Anterior cingulate cortex (tissue), 58 donors: ENCODE measurements at places on chromosomes 13 and 19.

GRCh38 chr19:1411255-1412191 is 4.1 kb downstream of the DAZAP1 start:
- peak; percentile 97 for DNase-seq

DNA sequence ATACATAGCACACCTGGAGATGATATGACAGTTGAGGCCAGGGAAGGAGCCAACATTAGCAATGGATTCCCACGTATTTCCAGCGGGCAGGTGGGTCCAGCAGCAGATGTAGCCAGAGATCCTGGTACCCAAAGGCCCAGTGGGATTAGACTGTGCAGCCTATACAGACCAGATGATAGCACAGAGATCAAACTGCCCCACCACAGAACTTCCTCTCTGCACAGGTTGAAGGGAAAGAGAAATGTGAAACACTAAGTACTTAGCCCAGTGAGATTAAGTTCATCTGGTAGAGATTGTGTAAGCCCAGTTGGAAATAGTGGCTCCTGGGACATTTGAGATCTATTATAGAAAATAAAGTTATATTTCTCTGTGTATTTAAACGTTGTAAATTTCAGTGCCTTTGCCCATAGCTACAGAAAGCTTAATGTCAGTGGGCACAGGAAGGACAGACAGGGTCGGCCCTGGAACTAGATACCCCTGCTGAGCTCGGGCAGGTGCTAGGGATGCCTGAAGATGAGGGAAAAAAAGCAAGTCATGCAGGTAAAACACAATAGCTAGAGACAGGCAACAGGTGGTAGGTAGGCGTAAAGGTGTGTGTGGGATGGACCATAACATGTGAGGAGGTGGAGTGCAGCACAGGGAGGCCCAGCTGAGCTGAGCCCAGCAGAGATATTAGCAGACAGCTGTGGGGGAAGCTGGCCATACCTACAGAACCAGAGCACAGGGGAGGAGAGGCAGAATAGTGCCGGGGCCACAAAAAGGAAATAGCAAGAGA is 27.3 kb upstream of the SPATA13 start:
- DNase-seq: no peak

DNA sequence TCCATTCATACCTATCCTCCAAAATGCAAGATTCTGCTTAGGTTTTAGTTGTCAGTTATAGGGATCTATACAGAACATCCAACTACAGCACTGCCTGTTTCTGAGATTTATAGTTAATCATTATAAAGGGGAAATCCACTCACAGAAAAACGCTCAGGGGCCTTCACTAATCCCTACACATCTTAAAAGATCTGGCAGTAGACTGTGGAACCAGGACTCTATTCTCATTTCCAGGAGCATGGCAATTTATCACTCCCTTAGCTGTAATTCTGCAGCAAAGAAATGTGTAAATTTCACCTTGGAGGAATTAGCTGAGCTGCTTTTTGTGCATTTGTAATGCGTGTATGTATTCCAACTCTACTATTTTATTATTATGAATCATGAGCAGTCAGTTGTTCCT is 1128.1 kb upstream of the PRR20A start:
- DNase-seq: no peak

DNA sequence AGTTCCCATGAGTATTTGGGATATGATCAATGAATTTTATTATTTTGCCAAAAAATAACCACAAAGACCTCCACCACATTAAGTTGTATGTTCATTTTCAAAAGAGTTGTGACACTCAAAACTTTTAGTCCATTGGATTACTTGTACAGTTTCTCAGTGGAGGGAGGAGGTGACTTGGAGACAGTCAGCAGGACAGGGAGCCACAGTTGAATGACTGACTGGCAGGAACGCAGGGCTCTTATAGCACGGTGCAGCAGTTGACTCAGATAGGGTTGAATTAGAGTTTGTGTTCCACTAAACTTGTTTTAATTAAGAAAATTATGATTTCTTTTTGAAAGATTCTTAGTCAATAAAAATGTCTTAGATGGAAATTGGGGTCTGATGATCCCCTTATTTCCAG is 42.5 kb downstream of the TNFRSF19 start:
- no peak for DNase-seq

- no peak for DNase-seq
Observed at GRCh38 chr13:27236478-27236877, 14.9 kb upstream of the RPL21 start.

DNA sequence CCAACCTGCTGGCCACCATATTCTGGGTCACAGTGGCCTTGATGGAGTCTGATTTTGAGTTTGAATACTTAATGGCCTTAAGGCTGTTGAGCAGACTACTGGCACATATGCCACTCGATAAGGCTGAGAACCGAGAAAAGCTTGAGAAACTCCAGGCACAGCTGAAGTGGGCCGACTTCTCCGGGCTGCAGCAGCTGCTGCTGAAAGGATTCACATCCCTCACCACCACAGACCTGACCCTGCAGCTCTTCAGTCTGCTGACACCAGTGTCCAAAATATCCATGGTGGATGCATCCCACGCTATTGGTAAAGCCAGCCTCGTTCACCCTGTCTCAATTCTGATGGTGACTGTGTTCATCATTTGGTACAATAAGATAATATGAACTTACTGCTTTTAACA is 77.5 kb downstream of the ZAR1L start:
- no peak for DNase-seq

GRCh38 chr13:75160984-75161383 is 321.0 kb downstream of the TBC1D4 start:
- no peak for DNase-seq

DNA sequence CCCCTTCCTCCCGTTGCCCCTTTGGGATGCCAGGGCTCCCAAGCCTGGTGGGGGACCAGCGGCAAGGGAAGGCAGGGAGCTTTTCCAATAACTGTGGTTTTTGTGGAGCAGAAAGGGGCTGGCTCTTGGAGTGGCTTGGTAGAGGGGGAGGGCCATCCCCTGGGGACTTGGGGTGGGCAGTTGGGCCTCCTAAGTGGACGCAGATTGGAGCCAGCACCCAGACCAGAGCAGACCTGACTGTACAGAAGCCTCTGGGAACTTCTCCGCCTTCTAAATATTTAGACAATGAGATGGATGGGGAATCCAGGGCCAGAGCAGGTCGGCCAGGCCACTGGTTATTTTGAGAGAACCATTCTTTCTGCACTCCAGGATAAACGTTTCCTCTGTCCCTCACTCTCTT is 4.2 kb downstream of the PTGIR start:
- DNase-seq: no peak

DNA sequence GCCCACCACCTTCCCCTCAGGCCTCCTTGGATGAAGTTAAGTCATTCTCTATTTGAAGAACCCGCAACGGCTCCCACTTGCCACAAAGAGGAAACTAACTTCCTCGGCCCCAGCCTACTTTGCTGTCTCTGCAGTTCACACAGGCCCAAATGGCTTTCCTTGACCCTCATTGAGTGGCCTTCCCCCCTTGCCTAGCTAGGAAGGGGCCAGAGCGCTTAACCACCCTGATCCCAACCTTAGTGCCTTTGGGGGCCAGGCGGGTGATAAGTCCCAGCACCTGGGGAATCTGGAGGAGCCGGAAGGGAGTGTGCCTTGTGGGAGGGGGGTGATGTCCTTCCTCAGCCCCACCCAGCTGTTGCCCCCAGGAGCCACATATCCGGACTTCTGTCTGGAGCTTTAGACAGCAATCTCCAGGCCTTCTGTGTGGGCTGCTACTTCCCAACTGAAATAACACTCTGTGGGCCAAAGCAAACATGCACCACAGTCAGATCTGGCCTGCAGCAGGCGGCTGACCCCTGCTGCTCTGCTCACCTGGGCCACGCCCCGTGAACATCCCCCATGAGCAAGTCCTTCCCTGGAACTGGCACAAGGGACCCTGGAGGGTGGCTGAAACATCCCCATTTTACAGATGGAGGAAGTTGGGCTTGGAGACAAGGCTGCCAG is 10.5 kb downstream of the NECTIN2 start:
- DNase-seq: no peak

DNA sequence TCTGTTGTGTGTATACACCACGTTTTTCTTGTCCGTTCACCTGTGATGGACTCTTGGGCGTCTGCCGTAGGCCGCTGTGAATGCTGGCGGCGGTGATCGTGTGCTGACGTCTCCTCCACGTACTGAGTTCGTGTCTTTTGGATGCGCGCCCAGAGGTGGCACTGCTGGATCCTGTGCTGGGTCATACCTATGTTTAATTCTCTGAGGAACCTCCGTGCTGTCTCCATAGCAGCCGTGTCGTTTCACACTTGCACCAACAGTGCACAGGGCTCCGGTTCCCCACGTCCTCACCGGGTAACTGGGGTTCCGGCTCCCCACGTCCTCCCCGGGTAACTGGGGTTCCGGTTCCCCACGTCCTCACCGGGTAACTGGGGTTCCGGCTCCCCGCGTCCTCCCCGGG is 56.2 kb downstream of the ATP11A start:
- no peak for DNase-seq

GRCh38 chr13:100673376-100673712 is 1.3 kb downstream of the TMTC4 start:
- no peak for DNase-seq

GRCh38 chr13:72622546-72622945 is 104.9 kb downstream of the MZT1 start:
- DNase-seq: no peak

GRCh38 chr19:51122112-51122981 is 2.4 kb upstream of the SIGLEC9 start:
- DNase-seq: no peak

DNA sequence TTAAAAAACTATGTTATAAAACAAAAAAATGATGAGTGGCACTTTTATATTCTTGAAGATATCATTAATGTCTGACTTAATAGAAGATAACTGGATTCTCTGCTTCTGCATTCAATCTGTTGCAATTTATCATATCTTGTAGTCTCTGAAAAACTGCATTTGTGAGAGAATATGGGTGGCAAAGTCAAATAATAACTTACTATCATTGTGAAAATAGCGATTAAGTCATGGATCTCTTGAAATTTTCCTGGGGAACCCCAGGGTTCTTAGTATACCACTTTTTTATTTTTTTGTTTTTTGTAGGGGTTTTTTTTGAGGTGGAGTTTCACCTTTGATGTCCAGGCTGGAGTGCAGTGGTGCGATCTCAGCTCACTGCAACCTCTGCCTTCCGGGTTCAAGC is 127.1 kb downstream of the STOML3 start:
- DNase-seq: no peak

DNA sequence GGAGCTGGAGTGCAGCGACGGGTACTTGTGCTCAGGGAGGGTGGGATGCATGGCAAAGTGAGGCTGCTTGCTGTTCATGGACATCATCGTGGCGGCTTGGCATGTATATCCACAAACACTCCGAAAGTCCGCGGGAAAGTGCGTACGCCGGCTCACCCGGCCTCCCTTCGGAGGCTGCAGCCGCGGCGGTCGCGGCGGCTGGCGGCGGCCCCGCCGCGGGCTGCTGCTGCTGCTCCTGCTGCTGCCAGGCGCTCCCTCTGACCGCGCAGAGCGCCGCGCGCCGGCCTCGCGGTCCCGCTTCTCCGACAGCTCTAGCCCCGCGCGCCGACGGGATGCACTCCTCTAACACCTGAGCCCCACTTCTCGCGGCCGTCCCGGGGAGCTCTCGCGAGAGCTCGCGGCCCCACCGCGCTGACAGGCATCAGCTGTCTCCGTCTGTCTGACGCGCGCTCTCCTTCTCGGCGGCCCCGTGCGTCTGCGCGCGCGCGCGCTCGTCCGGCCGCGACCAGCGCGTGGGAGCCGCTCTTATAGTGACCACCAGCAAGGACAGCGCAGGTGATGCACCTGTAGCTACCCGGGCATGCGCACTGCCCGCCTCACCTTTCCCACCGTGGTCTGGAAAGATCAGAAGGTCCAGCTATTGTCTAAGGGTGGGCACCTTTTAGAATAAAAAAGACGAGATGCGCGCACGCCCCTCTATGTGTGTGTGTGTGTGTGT is at the start of gene POU4F1:
POU4F1 (minus strand) TSS at position 313 of the 718 bp plus-strand sequence; CDS start at position 87, 226 bp downstream.
- no peak for DNase-seq

DNA sequence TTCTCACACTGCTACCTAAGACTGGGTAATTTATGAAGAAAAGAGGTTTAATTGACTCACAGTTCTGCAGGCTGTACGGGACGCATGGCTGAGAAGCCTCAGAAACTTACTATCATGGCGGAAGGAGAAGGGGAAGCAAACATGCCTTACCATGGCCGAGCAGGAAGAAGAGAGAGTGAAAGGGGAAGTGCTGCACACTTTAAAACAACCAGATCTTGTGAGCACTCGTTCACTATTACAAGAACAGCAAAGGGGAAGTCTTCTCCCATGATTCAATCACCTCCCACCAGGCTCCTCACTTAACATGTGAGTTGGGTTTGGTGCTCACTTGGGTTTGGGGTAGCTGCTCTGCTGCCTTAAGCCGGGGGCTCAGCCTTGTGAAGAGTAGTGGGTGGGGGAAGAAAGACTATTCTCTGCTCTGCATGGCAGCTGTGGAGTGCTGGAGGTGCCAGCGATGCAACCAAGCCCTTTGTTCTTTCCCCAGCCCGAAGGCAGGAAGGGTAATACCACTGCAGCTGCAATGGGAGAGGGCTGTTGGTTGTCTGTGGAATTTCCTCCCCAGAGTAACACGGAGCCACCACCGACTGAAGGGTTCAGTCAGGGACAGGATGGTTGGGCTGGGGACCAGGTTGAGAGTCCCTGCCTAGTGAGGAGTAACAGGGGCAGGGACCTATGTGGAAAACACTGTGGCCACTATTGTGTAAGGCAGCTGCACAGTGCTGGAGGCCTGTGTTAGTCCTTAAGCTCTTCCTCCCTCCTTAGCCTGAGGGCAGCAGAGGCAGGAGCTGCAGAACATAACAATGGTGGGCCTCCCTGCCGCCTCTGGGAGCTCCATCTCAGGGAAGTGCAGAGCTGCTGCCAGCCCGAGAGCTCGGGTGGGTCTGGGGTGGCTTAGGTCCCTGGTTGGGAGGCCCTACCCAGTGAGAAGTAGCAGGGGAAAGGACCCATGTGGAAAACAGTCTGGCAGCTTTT is 1262.5 kb downstream of the EFNB2 start:
- no peak for DNase-seq

- DNase-seq: no peak
Observed at GRCh38 chr13:114112826-114113322, 19.5 kb downstream of the RASA3 start.

- no peak for DNase-seq
Observed at GRCh38 chr13:85828094-85828684, 29.0 kb upstream of the SLITRK6 start.

GRCh38 chr13:85254641-85255040 is 544.6 kb downstream of the SLITRK6 start:
- DNase-seq: no peak

DNA sequence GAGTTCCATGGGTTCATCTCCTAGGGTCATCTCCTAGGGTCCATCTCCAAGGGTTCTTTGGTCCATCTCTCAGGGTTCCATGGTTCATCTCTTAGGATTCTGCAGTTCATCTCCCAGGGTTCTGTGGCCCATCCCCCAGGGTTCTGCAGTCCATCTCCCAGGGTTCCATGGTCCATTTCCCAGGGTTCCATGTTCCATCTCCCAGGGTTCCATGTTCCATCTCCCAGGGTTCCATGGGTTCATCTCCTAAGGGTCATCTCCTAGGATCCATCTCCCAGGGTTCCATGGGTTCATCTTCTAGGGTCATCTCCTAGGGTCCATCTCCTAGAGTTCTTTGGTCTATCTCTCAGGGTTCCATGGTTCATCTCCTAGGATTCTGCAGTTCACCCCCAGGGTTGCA is 4.9 kb downstream of the TMEM59L start:
- no peak for DNase-seq

- no peak for DNase-seq
Observed at GRCh38 chr19:10431254-10431942, 11.1 kb downstream of the PDE4A start.
